ENCODE measurements at places on chromosomes 3 and 15.

GRCh38 chr3:158846803-158847451 lies 45.1 kb downstream of the MFSD1 start:
- DNase-seq, result no peak

GRCh38 chr3:128624526-128625138 lies 26.0 kb downstream of the RPN1 start:
- DNase-seq, result no peak

GRCh38 chr15:65399001-65399706 lies 21.4 kb upstream of the IGDCC3 start:
- no peak for DNase-seq

- no peak for DNase-seq
Measured at GRCh38 chr3:59142556-59142955, 92.7 kb upstream of the CFAP20DC start.

DNA sequence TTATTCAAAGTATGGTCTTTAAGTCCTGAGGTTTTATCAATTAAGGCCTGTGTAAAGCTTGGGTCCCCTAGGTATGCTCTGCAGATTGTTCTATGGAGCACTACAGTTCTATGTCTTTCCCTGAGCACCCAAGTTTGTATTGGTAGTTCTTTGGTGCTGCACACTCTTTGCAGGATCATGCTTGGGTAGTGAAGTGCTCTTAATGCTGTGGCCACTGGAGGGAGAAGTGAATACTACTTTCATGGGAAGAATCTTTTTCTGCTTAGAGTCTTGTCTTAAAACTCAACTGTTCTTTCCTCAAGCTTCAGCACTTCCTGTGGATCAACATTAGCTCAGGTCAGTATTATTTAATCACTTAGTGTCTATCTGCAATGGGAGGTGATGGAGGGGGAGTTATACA lies 93.6 kb upstream of the CFAP20DC start:
- no peak for DNase-seq

GRCh38 chr15:93019090-93019489 lies 69.9 kb downstream of the RGMA start:
- DNase-seq, result no peak

DNA sequence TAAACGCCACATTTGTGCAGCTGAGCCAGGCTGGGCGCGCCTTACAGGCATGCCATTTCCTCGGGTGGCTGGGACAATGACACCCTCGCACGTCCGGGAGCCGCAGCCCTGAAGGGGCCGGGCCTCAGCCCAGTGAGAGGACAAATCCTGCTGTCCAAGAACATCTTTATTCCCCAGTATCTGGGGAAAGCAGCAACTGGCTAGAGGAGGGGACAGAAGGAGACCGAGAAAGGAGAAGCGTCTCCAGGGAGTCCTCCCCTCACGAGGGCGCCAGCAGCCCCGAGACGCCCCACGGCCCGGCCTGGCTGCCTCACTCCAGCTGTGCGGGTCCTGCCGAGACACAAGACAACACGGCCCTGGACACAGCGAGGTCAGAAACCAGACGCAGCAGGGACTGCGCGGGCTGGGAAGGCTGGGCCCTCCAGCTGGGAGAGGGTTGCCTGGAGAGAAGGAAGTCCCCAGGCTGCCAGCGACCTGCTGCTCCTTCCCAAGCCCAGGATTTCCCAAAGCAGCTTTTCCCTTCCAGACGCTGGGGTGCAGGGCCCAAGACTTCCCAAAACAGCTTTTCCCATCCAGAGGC lies 130.2 kb downstream of the CHSY1 start:
- peak; percentile 42 for DNase-seq

DNA sequence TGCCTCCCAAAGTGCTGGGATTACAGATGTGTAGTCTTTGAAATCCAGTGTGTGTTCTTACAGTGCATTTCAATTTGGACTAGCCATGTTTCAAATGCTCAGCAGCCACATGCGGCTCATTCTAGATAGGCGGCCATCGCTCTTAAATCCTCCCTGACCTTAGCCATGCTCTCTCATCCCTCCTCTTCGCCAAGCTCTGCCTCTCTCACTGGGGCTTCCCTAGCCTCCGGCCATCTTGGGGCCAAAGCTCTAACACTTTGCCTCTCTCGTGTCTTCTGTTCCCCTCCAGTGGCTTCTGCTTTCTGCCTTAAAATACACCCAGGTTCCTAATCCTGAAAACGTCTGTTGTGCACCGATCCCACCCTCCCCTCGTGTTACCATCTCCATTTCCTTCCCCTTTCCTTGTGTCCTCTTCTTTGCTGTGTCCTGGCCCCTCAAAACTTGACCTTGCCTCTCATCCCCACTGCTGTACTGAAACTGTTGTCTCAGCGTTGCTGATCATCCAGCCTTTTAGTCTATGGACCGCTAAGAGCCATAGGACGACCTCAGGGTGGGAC lies 1.4 kb upstream of the GHRL start:
- no peak for DNase-seq

DNA sequence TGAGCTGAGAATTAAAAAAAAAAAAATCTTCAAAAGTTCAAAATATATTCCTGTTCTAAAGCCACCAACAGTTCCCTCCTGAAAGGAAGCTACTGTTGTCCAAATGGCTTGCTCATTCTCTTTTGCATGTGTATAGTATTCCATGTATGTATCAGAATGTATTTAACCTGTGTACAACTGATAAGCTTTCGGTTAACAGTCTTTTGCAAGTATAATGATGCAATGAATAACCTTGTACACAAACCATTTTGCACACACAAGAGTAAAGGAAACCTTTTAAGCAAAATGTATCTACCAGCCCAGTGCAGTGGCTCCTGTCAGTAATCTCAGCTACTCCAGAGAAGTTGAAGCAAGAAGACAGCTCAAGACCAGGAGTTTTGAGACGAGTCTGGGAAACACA lies 32.6 kb downstream of the TOPBP1 start:
- no peak for DNase-seq

- no peak for DNase-seq
Measured at GRCh38 chr15:93268066-93268465, 179.1 kb upstream of the RGMA start.

- DNase-seq, result no peak
Measured at GRCh38 chr3:195248281-195248680, 22.7 kb downstream of the XXYLT1 start.

GRCh38 chr3:110262896-110263295 lies 808.7 kb upstream of the NECTIN3 start:
- DNase-seq, result no peak
